ENCODE measurements at places on chromosomes 2 and 18. TPM values are rescaled to one million over a fixed set of nuclear protein-coding genes. Genes with fewer than 3 reads are reported as not detected.

The DCDC2C gene
- not detected for total RNA-seq

The ACTR1B gene
- 49.9 TPM for total RNA-seq

The GPATCH11 gene
- total RNA-seq: 5.5 TPM

The MRPL33 gene
- 81.9 TPM for total RNA-seq

The NGEF gene
- 52.2 TPM for total RNA-seq

The BMP10 gene
- total RNA-seq: not detected

The NEU2 gene
- not detected for total RNA-seq

The CPS1 gene
- total RNA-seq: 27.5 TPM

The PCARE gene
- total RNA-seq: not detected

The GBX2 gene
- total RNA-seq: not detected

The IL1RN gene
- total RNA-seq: 5.0 TPM

The OR6B2 gene
- total RNA-seq: not detected

The PJVK gene
- total RNA-seq: 14.6 TPM

The RUFY4 gene
- total RNA-seq: not detected

The TCF23 gene
- total RNA-seq: not detected

The DSG1 gene
- total RNA-seq: not detected

The BCL2 gene
- 2.0 TPM for total RNA-seq

The UGT1A3 gene
- 67.1 TPM for total RNA-seq

The MOGAT1 gene
- 0.35 TPM for total RNA-seq

The HOXD13 gene
- not detected for total RNA-seq

The TP53I3 gene
- total RNA-seq: 21.4 TPM

The SCTR gene
- not detected for total RNA-seq

The MAPK4 gene
- not detected for total RNA-seq

The FMNL2 gene
- total RNA-seq: 29.0 TPM

The GKN2 gene
- total RNA-seq: not detected

The KCTD1 gene
- 20.7 TPM for total RNA-seq

The CD8B2 gene
- total RNA-seq: not detected

The GALR1 gene
- total RNA-seq: not detected
